ENCODE measurements at places on chromosomes 3 and 15.

GRCh38 chr3:184812662-184813042 is 686 bp downstream of the VPS8 start:
- DNase-seq = no peak

DNA sequence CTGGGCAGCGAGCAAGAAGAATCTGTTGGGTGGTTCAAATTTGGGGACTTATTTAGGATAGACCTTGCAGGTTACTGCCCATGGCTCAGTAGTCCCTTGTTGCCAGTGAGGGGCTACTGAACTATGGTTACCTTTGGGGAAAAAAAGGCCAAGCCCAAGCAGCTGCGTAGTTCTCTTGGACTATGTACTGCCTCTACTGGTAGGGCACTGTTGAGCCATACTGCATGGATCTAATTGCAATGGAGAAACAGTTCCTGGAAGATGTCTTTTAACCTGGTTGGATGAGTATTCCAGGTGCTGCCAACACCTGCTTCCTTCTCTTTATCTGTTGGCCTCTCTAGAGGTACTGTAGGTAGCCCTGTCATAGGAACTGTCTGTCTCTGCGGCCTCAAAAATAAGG is 671.9 kb upstream of the CBLB start:
- no peak for DNase-seq

- peak; percentile 30 for DNase-seq
These were observed 127.4 kb downstream of the FOXP1 start for GRCh38 chr3:71456156-71456555.

- DNase-seq = no peak
These were observed 7.8 kb upstream of the STAC start for GRCh38 chr3:36372534-36372935.

GRCh38 chr15:41567862-41568261 is 8.8 kb downstream of the TYRO3 start:
- DNase-seq = no peak

DNA sequence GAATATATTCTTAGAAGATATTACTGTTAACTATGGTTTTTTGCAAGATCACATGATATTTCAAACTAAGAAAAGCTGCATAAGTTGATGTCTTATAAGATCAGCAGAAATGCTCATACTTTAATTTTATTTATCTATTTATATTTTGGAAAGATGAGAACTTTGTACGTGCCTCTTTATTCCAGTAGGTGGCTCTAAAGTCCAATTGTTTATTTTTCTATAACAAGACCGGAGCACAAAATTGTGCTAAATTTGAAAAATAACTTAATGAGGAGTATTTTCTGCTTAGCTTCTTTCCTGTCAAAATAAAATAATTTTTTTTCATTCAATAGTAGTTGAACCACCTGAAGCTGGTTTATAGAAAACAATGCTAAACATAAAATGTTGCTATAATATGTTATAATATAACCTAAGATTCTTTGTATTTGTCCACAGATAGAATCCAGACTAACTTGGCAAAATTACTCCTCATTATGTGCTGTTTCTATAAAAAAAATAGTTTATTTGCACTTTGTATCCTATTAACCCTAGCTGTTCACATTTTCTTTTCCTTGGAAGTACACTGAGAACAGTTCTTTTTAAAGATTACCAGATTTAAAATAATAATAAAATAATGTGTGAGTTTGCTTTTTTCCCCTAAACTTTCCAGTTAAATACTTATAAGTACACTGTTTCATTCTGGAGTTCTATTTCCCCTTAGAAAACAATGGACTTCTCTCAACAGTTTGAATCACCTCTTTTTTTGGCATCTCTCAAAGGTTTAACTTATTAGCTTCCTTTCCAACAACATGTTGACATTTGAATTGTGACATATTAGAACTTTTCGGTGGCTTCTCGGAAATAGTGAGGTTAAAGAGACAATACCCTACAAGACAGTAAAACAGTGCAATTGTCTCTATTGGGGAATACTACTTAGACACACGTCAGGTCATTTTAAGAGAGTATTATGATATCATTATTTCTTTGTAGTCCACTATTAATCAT is 530.0 kb downstream of the MECOM start:
- DNase-seq = no peak

GRCh38 chr3:143791386-143791785 is 56.9 kb downstream of the SLC9A9 start:
- no peak for DNase-seq

GRCh38 chr3:129549006-129549800 is 6.2 kb downstream of the H1-8 start:
- no peak for DNase-seq

DNA sequence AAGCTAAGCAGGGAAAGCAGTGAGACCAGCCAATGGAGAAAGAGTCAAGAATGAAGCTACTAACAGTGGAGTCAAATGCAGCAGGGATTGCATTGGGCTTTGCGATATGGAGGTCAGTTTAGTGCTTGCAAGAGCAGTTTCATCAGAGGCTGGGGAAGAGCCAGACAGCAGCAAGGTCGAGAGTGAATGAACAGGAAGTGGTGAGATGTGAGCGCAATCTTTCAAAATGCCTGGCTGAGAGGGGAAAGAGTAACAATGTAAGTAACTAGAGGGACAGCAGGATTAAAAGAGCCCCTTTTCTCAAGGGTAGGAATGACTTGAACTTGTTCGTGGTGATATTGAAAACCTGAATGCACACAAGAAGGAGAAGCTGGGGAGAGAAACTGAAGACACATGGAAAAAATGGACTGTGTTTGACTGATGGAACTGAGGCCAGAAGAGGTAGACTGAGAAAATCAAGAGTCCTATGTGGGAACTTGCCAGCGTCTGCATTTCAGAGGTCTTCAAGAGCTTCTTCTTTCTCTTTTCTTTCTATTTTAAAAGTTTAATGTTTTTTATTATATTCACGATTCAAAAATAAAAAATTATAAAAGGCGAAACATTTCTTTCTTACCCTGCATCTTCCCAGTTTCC is 30.6 kb upstream of the GPR160 start:
- peak; percentile 87 for DNase-seq

- no peak for DNase-seq
These were observed 5.5 kb upstream of the KY start for GRCh38 chr3:134656211-134656800.

GRCh38 chr3:55601366-55602080 is 114.4 kb upstream of the WNT5A start:
- DNase-seq = no peak

DNA sequence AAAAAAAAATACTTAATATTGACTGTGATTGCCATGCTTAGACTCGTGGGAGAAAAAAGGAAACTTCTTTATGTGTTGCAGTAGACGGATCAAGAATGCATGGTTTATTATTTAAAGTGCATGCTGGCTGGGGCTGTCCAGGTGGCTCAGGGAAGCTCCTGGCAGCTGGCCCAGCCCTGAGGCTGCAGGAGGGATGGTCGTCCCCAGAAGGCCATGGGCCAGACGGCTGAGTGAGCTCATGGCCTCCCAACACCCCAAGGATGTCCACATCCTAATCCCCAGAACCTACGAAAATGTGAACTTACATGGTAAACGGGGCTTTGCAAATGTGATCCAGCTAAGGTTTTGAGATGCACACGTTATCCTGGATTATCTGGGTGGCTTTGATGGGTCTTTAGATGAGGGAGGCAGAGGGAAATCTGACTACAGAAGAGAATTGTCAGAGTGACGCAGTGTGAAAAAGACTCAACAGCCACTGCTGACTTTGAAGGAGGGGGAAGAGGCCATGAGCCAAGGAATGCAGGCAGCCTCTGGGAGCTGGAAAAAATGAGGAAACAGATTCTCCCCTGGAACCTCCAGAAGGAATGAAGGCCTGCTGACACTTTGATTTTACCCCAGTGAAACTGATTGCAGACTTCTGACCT is 29.8 kb downstream of the ADAMTS17 start:
- DNase-seq = no peak

DNA sequence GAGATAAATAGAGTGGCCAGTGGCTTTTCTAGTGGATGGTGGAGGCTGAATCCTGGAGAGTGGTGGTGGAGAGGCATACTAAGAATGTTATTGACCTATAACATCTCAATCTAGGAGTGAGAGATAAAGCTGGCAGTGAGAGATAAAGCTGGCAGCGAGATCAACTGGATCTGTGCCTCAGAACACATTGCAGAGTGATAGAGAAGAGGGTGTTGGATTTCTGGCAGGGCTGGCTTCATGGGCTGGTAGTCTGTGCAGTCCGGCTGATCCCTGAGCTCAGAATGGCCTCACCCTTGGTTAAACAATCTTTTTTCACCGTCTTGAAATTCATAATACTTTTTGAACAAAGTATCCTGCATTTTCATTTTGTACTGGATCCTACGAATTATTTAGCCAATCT is 221.2 kb downstream of the NLGN1 start:
- DNase-seq = no peak

DNA sequence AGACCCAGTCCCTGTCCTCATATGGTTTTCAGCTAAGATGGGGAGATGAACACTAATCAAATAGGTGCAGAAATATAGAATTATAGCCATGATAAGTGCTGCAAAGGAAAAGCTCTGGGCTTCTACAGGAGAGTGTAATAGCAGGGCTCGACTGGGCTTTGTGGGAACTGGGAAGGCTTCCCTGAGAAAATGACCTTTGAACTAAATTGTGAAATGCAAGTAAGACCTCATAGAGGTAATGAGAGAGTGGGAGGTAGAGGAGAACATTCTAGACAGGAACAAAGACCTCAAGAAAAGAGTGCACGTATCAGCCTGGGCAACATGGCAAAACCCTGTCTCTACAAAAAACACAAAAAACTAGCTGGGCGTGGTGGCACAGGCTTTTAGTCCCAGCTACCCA is 231.6 kb downstream of the ABHD5 start:
- no peak for DNase-seq

DNA sequence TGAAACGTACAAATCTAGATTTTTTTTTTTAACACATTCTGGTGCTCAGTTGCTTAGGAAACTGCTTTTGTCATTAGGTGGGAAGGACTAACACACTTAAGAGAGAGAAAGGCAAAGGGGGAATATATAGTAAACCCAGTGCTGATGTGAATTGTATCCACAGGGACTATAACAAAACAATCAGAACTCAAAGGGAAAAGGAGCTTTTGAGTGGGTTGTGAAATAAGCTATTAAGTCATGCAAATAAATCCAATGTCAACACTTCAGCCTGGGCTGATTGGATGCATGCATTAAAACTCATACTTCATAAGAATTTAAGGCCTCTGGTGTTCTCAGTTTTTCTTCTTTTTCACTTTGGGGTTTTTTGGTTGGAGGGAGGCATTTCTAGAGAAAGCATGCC is 628.9 kb downstream of the FHIT start:
- no peak for DNase-seq

GRCh38 chr3:127491909-127492308 is 98.6 kb downstream of the TPRA1 start:
- DNase-seq = no peak

DNA sequence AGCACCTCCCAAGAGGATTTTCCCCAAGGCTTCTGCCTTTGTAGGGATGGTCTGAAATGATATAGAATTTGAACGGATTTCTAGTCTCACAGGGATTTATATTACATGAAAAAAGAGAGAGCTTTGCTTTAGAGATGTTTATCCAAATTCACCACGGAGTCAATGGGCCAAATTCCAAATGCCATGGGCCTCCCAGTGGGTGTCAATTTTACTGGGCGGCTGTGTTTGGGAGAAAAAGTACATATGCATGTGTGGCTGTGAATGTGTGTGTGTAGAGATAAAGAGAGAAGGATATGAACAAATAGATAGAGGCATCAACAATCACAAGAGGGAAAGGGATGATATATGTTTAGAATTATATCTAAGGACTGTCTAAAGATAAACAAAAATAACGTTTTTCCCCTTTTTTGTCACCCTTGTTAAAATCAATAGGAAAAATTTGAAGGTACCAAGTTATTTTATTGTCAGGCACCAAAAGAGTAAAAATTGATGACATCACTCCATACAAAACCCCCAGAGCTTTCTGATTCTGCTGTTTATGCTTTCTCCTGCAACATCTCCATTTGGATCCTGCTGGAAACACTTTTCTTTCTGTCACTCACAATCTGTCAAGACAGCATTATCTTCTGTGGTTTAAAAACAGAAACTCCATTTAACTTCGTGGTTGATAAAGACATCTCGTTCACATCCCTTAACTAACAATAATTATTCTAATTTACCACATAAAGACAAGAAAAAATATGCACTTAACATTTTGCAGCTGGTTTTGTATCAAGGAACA is 160.7 kb downstream of the FHIT start:
- DNase-seq = no peak

DNA sequence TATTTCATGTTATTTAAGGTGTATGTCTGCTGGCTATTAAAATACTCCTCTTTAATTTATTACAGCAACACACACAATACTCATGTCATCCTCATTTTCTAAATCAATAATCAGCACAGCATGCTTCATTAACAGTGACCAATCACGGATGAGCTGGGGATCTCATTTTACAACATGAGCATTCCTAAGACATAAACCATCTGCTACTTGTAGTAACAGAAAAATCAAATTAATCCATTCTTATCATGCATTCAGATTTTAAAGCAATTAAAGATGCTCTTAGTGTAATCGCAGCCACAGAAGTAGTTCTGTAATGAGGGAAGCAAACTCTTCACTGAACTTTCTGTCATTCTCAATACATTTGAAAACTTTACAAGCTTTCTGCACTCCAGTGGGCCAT is 191.1 kb downstream of the TBC1D5 start:
- DNase-seq = no peak

DNA sequence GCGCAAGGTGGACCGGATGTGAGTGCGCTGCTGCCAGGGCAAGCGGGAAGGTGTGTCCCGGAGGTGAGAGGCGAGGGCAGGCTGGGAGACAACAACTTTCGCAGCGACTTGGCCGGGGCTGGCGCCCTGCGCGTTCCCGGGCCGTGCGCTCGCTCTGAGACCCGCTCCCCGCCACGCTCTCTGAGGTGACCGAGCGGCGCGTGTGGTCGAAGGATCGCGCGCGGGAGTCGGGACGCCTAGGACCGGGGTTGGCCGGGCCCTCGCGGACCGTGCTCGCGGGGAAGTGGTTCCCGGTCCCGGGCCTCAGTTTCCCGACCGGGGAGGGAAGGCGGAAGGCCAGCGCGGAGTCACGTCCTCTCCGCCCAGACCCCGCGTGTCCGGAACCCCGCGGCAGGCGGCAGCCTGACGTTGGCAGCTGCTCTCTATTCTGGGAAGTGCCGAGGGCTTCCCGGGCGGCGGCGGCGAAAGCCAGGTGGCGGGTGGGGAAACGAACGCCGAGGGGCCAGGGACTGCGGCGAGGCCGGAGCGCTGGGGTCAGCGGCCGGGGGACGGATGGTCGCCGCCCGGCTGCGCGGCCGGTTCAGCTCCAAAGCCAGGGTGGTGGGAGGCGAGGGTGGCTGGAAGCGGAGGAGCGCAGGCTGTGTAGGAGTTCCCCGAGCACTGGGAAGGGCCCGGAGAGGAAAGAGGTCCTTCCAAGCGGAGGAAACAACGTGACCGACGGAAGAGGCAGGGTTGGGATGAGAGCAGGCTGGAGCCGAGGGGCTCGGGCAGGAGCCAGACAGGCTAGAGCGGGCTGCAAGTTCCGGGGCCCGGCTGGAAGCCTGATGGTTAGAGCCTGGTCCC is 1.0 kb upstream of the IGF2BP2 start:
- DNase-seq = no peak
